ENCODE measurements at places on chromosomes 1 and 21. TPM values are rescaled to one million over a fixed set of nuclear protein-coding genes. Genes with fewer than 3 reads are reported as not detected.

The IGFN1 gene
- total RNA-seq = 1.9 TPM

The TSSK3 gene
- 1.6 TPM for total RNA-seq

The LELP1 gene
- not detected for total RNA-seq

GRCh38 chr1:30290581-30290980, 432.8 kb downstream of the MATN1 start:
- DNase-seq = no peak

GRCh38 chr1:25549273-25550154, 6.1 kb downstream of the LDLRAP1 start:
- no peak for DNase-seq

The IGSF9 gene
- total RNA-seq = 23.4 TPM

The SLC1A7 gene
- total RNA-seq = not detected

DNA sequence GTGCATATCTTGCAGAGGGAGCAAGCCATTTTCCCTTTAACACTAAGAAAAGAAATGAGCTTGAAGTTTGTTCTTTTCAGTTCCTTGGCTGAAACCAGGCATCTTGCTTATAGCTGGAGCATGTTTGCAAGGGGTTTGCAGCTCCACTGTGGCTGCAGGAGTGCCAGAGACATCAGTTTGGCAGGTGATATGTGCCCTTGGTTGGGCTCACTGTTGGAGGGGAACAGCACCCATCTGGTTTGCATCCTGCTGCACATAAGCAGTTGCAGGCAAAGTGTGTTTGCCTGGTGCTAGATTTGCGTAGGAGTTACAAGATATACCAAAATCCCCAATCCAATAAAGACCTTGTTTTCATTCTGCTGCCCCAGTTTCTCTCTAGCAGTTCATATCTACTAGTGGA, 47.8 kb upstream of the IKBKE start:
- DNase-seq = no peak

The TMEM125 gene
- total RNA-seq = not detected

GRCh38 chr1:182196897-182197870, 135.7 kb upstream of the ZNF648 start:
- DNase-seq = no peak

The KRTAP21-1 gene
- total RNA-seq = not detected

DNA sequence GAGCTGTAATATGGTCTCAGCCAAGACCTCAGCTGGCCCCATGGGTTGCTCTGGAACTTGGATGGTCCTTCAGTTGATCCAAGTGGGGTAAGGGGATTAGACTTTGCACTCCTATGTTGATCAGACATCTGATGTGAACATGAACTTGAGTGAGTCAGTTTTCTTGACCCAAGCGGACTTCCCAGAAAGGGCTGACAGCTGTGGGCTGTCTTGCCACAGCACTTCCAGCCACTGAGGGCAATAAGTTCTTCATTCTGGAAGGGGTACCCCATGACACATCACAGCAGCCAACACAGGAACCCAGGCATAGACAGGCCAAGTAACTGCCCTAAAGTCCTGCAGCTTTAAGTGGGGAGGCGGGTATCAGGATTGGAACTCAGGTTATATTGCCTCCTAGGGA, 93.9 kb upstream of the USP24 start:
- DNase-seq = no peak

The SLC44A5 gene
- 15.4 TPM for total RNA-seq

GRCh38 chr1:244114892-244115291, 63.8 kb downstream of the ZBTB18 start:
- no peak for DNase-seq

The AQP10 gene
- total RNA-seq = not detected

The AKR1A1 gene
- 182 TPM for total RNA-seq

The PCNT gene
- 117 TPM for total RNA-seq

DNA sequence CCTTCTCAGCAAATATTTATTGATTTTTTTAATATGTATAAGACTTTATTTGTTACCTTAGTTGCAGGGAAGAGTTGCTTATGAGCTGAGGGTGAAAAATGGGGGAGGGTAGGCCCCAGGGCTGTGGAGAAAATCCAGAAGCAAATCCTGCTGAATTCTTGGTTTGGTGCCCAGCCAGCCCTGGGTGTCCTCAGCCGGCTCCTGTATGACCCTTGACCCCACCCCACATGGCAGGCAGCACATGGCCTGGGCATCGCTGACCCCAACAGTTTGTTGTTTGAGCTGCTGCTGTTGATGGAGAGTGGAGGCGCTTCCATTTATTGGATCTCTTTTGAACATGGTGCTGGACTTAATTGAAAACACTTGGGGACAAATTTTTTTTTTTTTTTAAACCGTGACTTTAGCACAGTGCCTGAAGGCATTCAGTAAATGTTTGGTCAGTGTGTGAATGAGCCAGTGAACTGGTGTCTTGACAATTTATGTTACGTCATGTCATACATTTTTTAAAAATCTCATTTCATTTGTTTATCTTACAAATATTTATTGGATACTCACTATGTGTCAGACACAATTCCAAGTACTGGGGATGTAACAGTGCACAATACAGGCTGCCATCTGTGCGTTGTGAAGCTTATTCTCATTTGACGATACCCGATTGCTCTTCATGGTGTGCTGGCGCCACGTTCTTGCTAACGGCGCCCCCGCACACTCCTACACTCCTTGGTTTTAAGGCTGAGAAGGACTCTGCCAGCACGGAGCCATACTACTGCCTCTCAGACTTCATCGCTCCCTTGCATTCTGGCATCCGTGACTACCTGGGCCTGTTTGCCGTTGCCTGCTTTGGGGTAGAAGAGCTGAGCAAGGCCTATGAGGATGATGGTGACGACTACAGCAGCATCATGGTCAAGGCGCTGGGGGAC, 98.8 kb downstream of the MTR start:
- DNase-seq = no peak

All from glutamatergic neuron (in vitro differentiated cells).